ENCODE measurements at places on chromosomes 4 and X. TPM values are rescaled to one million over a fixed set of nuclear protein-coding genes. Genes with fewer than 3 reads are reported as not detected.
A peak's percentile ranks its signal among the peaks of the same experiment; 100 is the strongest.

DNA sequence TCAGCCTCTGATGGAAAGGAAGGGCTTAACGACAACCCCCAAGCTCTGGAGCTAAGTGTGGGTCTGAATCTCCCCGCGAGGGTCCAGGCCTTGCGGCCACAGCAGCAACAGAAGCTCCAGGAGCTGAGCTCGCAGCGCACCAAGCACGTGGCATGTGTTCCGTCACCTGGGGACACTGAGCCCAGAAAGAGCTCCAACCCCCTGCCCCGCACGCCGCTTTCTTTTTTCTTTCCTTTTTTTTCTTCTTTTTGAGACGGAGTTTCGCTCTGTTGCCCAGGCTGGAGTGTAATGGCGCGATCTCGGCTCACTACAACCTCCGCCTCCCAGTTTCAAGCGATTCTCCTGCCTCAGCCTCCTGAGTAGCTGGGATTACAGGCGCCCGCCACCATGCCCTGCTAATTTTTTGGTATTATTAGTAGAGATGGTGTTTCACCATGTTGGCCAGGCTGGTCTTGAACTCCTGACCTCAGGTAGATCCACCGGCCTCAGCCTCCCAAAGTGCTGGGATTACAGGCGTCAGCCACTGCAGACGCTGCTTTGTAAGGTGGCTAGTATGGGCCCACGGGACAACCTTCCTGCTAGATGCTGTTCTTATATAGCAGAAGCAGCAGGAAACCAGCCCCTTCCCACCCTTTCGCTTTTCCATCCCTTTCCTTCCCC lies 685 bp upstream of the TNIP2 start:
- H3K36me3 ChIP-seq, result peaks cover 3% of the 10 kb centered on the region
- H3K27ac ChIP-seq, result no peak overlapping the region
- H3K27me3 ChIP-seq, result no peaks in the 10 kb centered on the region

- peak overlapping the region; percentile 69 for H3K27ac ChIP-seq
- DNase-seq, result no peak
- H3K27me3 ChIP-seq, result no peaks in the 10 kb centered on the region
- peaks cover 21% of the 10 kb centered on the region for H3K36me3 ChIP-seq
- peak overlapping the region; percentile 69 for H3K4me3 ChIP-seq
These were observed 733 bp upstream of the NAA15 start for GRCh38 chr4:139300431-139301112.

DNA sequence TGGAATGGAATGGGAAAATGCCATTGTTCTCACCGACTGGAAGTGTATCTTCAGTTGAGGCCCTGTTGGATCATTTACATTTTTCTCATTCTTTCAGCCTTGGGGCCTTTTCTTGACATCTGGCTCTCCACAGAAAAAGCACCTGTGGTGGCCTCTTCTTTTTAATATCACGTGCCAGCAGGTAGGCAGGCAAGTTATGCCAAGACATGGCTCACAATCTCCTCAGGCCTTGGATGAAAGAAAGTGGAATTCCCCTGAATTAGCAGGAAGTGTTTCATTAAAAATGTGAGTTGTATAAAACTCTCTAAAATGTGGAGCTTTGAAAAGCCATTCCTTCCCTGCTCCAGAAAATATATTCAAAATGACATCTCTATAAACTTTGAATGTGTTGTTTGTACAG lies 122.1 kb downstream of the FRAS1 start:
- no peak for DNase-seq
- H3K4me3 ChIP-seq, result no peak overlapping the region
- H3K27me3 ChIP-seq, result no peaks in the 10 kb centered on the region
- H3K36me3 ChIP-seq, result no peaks in the 10 kb centered on the region
- H3K4me1 ChIP-seq, result no peaks in the 10 kb centered on the region
- no peak overlapping the region for H3K27ac ChIP-seq

DNA sequence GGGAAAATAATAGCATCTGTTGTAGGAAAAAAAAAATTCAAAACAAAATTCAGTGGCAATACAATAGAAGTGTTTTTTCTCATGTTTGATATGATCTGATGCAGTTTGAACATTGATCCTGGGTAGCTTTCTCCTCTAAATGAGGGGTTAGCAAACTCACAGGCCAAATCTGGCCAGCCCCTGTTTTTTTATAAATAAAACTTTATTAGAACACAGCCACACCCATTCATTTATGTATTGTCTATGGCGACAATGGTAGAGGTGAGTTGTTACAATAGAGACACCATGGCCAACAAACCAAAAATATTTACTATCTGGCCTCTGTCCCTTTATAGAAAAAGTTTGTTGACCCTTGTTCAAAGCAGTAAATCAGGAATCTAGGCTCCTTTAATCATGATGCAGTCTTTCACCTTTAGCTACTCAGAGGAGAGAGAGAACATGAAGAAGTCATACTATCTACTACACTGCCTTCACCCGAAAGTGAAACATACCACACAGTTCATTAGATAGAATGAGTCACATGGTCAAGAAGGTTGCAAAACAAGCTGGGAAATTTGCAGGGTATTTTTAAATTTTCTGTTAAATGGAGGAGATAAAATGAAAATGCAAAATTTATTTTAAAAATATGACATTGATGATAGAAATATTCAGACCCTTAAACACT lies 186.6 kb upstream of the MAOA start:
- H3K4me3 ChIP-seq, result no peak overlapping the region
- H3K36me3 ChIP-seq, result no peaks in the 10 kb centered on the region

DNA sequence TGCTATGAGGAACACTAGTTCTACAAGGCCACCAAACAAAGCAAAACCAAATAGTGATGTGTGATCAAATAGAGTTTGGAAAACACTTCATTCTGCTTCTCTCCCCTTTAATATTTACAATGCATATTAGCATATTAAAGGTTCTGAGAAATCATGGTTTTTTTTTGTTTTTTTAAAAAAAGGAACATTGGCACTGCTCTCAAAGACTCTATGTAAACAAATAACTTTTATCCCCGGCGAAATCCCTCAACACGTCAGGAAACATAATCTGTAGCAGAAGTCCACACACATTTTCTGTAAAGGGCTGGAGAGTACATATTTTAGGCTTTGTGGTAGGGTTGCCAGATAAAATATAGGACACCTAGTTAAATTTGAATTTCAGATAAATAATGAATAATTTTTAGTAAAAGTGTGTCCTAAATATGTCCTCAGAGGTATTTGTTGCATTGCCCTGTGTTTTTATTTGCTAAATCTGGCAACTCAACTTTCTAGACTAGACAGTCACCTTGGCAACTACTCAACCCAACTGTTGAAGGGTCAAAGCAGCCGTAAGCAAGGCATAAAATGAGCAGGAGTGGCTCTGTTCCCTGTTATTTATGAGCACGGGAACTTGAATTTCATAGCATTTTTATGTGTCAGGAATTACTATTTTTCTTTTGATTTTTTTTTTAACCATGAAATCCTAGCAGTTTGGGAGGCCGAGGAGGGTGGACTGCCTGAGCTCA lies 8.6 kb downstream of the SPATA4 start:
- no peak for DNase-seq
- H3K4me3 ChIP-seq, result no peak overlapping the region
- H3K36me3 ChIP-seq, result no peaks in the 10 kb centered on the region
- H3K4me1 ChIP-seq, result peaks cover 1% of the 10 kb centered on the region
- H3K27ac ChIP-seq, result no peak overlapping the region

The SPANXN4 gene
- total RNA-seq, result not detected

The KIT gene
- not detected for total RNA-seq

All from SJSA1 (cell line).